ENCODE measurements at places on chromosomes 5 and 9. TPM values are rescaled to one million over a fixed set of nuclear protein-coding genes. Genes with fewer than 3 reads are reported as not detected.

PAPPA gene
- total RNA-seq = 34.1 TPM

ANGPTL2 gene
- total RNA-seq = not detected

LCNL1 gene
- total RNA-seq = 0.02 TPM

CNTNAP3B gene
- 16.6 TPM for total RNA-seq

YIPF5 gene
- 81.6 TPM for total RNA-seq

OR1Q1 gene
- not detected for total RNA-seq

ADAMTS2 gene
- not detected for total RNA-seq

BTNL3 gene
- not detected for total RNA-seq

NXNL2 gene
- total RNA-seq = 0.54 TPM

PIGO gene
- 53.4 TPM for total RNA-seq

FBP1 gene
- not detected for total RNA-seq

ANXA6 gene
- total RNA-seq = 41.4 TPM

SEMA4D gene
- 6.3 TPM for total RNA-seq

SHC3 gene
- 0.80 TPM for total RNA-seq

ROR2 gene
- total RNA-seq = 2.9 TPM

ZNG1C gene
- 71.3 TPM for total RNA-seq

PDE4D gene
- 49.7 TPM for total RNA-seq

WNT8A gene
- not detected for total RNA-seq

FCN2 gene
- not detected for total RNA-seq

FOXD4 gene
- total RNA-seq = 0.37 TPM

CLINT1 gene
- 81.8 TPM for total RNA-seq

KCNIP1 gene
- total RNA-seq = not detected

TMEM215 gene
- total RNA-seq = not detected

ARHGEF28 gene
- 16.6 TPM for total RNA-seq

KIAA0825 gene
- total RNA-seq = 0.41 TPM

ARAP3 gene
- 4.1 TPM for total RNA-seq

TAS2R1 gene
- total RNA-seq = not detected

IL7R gene
- 0.79 TPM for total RNA-seq

SAPCD2 gene
- total RNA-seq = 28.6 TPM

LOX gene
- 1.6 TPM for total RNA-seq

OTULINL gene
- 4.9 TPM for total RNA-seq

SEC24A gene
- total RNA-seq = 14.7 TPM

SLC1A3 gene
- not detected for total RNA-seq

C5orf52 gene
- not detected for total RNA-seq

MRPS30 gene
- total RNA-seq = 39.6 TPM

LCN9 gene
- total RNA-seq = not detected

NEUROG1 gene
- not detected for total RNA-seq

LRRC19 gene
- not detected for total RNA-seq

CKMT2 gene
- not detected for total RNA-seq

GBA2 gene
- 32.8 TPM for total RNA-seq

GARNL3 gene
- total RNA-seq = 2.3 TPM

FBLL1 gene
- 0.24 TPM for total RNA-seq

LHX3 gene
- total RNA-seq = 0.12 TPM

DROSHA gene
- total RNA-seq = 41.7 TPM

ELL2 gene
- total RNA-seq = 18.4 TPM

FOXD4L5 gene
- total RNA-seq = not detected

CCDC183 gene
- 0.31 TPM for total RNA-seq

ORM1 gene
- not detected for total RNA-seq

MOB3B gene
- 8.4 TPM for total RNA-seq

PCA3 gene
- not detected for total RNA-seq

CCL27 gene
- total RNA-seq = not detected

All from A549 treated with CpdA at 1 μM for 4 hours (cell line).